Lung (tissue), 17 donors: ENCODE measurements at places on chromosomes 12 and 14.

DNA sequence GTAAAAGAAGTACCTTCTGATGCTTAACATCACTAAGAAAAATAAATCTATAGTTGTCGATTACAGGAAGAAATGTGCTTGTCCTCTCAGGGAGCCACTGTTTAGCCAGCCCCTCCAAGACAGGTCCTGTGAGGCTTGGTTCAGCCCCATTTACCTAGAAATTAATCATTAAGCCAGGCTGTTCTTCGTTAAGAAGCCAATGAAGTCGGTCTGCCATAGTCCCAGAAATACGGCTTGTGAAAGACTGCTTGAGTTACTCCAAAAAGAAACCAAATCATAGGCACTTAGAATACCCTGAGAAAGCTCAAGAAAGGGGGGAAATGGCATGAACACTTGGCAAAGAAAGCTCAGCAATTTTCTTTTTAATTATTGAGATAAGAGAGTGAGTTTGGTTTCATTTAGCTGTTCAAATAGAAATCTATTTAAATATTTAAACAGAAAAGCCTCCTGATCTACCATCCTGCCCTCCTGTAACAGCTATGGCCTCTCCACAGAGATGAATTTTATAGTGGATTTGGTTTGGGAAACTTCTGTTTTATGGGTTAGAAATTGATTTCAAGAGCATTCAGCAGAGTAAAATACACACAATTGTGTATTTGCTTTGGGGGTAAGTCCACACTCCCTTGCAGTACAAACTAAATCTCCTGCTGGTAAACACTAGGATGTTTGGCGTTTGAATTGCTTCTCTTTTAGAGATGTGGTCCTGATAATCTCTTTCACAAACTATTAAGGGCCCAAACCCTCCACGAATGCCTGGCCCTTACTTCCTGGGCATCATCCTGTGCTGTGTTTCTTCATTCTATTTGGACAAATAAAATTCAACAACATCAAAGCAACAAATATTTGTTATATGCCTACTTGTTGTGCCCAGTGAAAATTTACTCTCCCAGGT lies 234.4 kb downstream of the SEC23A start:
- no peak overlapping the region for H3K4me3 ChIP-seq
- no peaks in the 10 kb centered on the region for H3K36me3 ChIP-seq
- H3K4me1 ChIP-seq, result peaks cover 12% of the 10 kb centered on the region

DNA sequence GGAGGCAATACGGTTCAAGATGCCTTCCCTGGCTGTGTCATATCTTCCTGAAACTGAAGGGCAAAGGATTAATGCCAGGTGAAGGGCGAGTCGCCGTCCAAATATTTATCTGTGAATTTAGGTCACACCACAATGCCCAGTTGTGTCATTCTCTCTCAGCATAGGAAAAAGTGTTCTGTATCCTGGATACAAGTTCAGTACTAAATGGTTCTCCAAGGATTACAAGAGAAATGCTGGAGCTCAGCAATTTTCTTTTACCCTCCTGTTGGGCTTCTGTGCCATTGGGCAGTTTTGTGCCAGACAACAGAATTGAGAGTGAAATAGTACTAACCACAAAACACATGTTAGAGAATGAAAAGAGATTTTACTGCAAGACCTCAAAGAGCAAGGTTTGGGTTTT lies 493.9 kb downstream of the EGLN3 start:
- no peak overlapping the region for H3K27ac ChIP-seq
- DNase-seq, result no peak
- no peaks in the 10 kb centered on the region for H3K27me3 ChIP-seq
- no peaks in the 10 kb centered on the region for H3K36me3 ChIP-seq

DNA sequence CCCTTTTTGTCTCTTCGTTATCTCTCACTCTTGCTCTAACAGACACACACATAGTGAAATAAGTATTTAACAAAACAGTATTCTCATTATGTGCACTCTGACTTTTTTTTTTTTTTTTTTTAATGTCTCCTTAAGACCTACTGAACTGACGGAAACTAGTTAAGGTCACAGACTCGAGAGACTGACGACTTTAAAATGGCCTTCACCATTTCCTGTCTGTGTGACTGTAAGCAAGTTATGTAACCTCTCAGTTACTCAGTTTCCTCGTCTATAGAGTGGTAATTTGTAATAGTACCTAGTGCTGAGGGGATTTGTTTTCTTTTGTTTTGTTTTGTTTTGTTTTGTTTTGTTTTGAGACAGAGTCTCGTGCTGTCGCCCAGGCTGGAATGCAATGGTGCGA lies 284.8 kb downstream of the FBXL14 start:
- no peak overlapping the region for H3K4me3 ChIP-seq
- H3K4me1 ChIP-seq, result peaks cover 2% of the 10 kb centered on the region
- H3K27me3 ChIP-seq, result no peaks in the 10 kb centered on the region
- no peak overlapping the region for H3K27ac ChIP-seq
- no peak for DNase-seq

GRCh38 chr12:32181498-32182175 lies 75.0 kb downstream of the BICD1 start:
- H3K4me1 ChIP-seq, result no peaks in the 10 kb centered on the region
- H3K27ac ChIP-seq, result no peak overlapping the region
- H3K27me3 ChIP-seq, result no peaks in the 10 kb centered on the region

- H3K36me3 ChIP-seq, result no peaks in the 10 kb centered on the region
- H3K27me3 ChIP-seq, result no peaks in the 10 kb centered on the region
- H3K27ac ChIP-seq, result no peak overlapping the region
- DNase-seq, result no peak
- no peak overlapping the region for H3K4me3 ChIP-seq
Measured at GRCh38 chr12:78185109-78185508, 354.4 kb downstream of the NAV3 start.

DNA sequence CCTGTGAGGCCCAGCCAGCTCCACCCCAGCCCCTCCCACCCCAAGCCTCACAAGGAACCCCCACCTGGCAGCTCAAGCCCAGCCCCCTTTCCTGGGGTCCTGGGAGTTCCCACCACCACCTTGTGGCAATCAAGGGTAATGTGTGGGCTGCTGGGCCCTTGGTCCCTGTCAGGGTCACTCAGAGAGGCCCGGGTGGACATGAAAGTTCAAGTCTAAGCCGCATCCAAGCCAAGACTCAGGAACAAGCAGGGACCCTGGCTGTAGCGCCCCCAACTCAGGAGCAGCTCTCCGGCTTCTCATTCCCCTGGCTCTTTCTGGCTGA lies 106.4 kb upstream of the C14orf180 start:
- no peaks in the 10 kb centered on the region for H3K27me3 ChIP-seq
- no peak for DNase-seq
- no peak overlapping the region for H3K4me3 ChIP-seq

DNA sequence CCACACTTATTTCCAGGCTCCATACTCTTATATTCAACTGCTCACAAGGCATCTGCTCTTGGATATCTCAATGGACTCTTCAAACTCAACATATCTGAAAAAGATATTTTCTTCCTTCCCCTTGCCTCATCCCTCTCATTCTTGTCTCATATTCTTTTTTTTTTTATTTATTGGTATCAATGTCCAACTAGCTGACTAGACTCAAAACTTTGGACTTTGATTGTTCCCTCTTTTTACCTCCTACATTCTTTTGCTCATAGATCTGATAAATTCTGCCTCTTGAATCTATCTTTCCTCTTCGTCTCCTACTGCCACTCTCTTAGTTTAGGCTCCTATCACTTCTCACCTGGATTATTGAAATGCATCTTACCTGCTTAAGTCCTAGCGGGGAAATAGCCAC lies 25.8 kb downstream of the ARF6 start:
- no peaks in the 10 kb centered on the region for H3K36me3 ChIP-seq
- no peak overlapping the region for H3K4me3 ChIP-seq
- no peaks in the 10 kb centered on the region for H3K27me3 ChIP-seq
- no peaks in the 10 kb centered on the region for H3K4me1 ChIP-seq
- H3K27ac ChIP-seq, result no peak overlapping the region

- peaks cover 2% of the 10 kb centered on the region for H3K4me1 ChIP-seq
- H3K27me3 ChIP-seq, result peaks cover 29% of the 10 kb centered on the region
- H3K36me3 ChIP-seq, result no peaks in the 10 kb centered on the region
- H3K27ac ChIP-seq, result no peak overlapping the region
- no peak overlapping the region for H3K4me3 ChIP-seq
- no peak for DNase-seq
Measured at GRCh38 chr12:56486694-56487093, 1.3 kb downstream of the GLS2 start.

DNA sequence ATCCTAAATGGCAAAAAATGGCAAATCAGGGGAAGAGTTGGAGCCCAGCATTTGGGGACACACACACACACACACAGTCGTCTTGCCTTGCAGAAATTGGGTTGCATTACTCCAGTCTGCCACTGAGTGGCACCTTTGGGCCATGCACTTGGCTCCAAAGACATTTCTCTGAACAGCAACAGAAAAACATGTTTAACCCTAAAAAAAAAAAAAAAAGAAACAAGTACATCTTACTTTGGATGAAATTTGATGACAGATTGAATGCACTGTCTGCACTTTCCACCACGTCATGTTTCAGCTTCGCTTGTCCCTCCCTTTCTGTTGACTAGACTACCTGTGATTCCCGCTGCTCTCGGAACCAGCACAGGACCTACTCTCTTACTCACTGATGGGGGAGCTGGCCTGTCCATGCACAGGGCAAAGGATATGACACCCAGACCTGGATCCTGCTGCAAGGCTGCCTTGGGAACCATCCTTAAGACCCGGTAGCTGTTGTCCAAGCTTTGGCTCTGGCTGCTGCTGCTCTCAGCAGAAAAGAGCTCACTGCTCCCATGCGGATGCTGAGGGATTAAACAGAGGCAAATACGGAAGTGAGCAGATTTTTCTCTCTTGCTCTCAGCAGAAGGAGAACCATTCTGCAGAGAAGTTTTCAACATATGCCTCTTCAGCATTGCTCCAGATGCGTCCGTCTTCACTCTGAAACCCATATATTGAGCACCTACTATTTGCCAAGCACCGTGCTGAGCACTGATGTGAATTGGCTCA lies 376.8 kb downstream of the DPF3 start:
- H3K4me1 ChIP-seq, result no peaks in the 10 kb centered on the region
- DNase-seq, result peak; percentile 87
- no peaks in the 10 kb centered on the region for H3K36me3 ChIP-seq
- H3K27me3 ChIP-seq, result no peaks in the 10 kb centered on the region
- H3K4me3 ChIP-seq, result no peak overlapping the region
- no peak overlapping the region for H3K27ac ChIP-seq

DNA sequence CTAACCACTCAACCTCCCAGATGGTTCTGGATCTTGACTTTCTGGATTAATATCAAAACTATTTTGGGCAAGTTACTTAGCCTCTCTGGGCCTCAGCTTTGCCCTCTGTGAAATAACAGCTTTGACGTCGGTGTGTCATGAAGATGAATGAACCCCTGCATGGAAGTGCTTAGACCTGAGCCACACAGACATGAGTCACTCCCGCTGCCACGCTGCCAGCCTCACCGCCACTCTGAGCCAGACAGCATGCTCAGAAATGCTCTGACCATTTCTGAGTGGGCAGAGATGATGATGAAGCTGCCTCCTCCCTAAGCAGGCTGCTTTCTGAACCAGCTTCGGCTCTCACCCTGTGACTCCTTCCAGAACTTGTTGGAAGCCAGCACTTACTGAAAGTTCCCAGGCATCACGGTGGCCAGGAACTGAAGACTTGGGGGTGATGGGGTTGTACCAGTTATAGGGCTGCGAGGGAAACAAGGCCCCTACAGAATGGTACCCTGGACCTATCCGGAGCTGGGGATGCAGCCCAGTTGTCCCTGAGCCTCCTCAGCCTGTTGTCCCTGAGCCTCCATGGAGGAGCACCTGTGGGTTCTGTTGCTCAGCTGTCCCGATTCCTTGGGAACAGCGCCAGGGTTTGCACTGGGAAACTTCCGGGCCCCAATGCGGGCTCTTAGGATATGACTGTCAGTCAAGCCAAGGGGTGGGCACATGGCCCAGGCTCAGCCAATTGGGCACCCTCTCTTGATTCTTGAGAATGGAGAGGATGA lies 2.0 kb upstream of the CCDC197 start:
- no peak overlapping the region for H3K27ac ChIP-seq
- DNase-seq, result no peak
- no peaks in the 10 kb centered on the region for H3K27me3 ChIP-seq
- no peaks in the 10 kb centered on the region for H3K36me3 ChIP-seq

- H3K4me3 ChIP-seq, result no peak overlapping the region
- no peaks in the 10 kb centered on the region for H3K36me3 ChIP-seq
- peaks cover 3% of the 10 kb centered on the region for H3K27me3 ChIP-seq
- H3K27ac ChIP-seq, result no peak overlapping the region
Measured at GRCh38 chr12:130198026-130198662, 35.9 kb downstream of the FZD10 start.

GRCh38 chr14:34872822-34873588 lies 2.2 kb downstream of the BAZ1A start:
- peak; percentile 79 for DNase-seq
- no peaks in the 10 kb centered on the region for H3K4me1 ChIP-seq
- H3K27ac ChIP-seq, result peak overlapping the region; percentile 96
- H3K4me3 ChIP-seq, result peak overlapping the region; percentile 97
- H3K27me3 ChIP-seq, result no peaks in the 10 kb centered on the region

GRCh38 chr12:99043319-99043914 lies 398.3 kb downstream of the APAF1 start:
- no peaks in the 10 kb centered on the region for H3K36me3 ChIP-seq
- H3K27me3 ChIP-seq, result no peaks in the 10 kb centered on the region
- no peak overlapping the region for H3K27ac ChIP-seq
- H3K4me1 ChIP-seq, result no peaks in the 10 kb centered on the region

- H3K36me3 ChIP-seq, result no peaks in the 10 kb centered on the region
- H3K4me3 ChIP-seq, result peak within 1 kb of the TSS; percentile 76
- H3K27me3 ChIP-seq, result peaks cover 13% of the 10 kb centered on the region
- H3K4me1 ChIP-seq, result peaks cover 2% of the 10 kb centered on the region
- H3K27ac ChIP-seq, result peak within 1 kb of the TSS; percentile 95
Measured at GRCh38 chr12:95943330-95943842, at the start of gene AMDHD1. Gene AMDHD1, plus strand, starts transcription at chr12:95943331. Its CDS starts 68 bp downstream, at chr12:95943399.

DNA sequence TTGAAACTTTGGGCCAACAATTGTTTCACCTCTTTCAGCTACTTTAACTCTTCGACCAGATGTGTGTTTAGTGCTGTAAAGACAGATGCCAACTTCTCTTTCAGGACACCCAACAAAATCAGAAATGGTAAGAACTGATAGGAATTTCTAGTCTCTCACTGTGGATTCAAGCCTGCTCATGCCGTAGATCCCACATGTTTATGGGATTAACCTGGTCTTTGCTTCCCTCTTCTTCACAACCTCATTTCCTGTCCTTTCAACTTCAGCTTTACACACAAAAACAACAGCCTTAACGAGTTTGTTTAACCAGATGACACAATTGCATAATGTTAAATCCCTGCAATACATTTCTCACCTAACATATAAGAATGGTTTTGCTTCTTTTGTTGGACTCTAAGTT lies 1031.9 kb upstream of the LRFN5 start:
- DNase-seq, result no peak
- H3K4me3 ChIP-seq, result no peak overlapping the region
- no peak overlapping the region for H3K27ac ChIP-seq
- no peaks in the 10 kb centered on the region for H3K27me3 ChIP-seq
- H3K4me1 ChIP-seq, result no peaks in the 10 kb centered on the region

- H3K36me3 ChIP-seq, result no peaks in the 10 kb centered on the region
- peaks cover 5% of the 10 kb centered on the region for H3K4me1 ChIP-seq
- no peak overlapping the region for H3K4me3 ChIP-seq
- DNase-seq, result no peak
Measured at GRCh38 chr12:46470036-46470627, 97.6 kb upstream of the SLC38A2 start.

DNA sequence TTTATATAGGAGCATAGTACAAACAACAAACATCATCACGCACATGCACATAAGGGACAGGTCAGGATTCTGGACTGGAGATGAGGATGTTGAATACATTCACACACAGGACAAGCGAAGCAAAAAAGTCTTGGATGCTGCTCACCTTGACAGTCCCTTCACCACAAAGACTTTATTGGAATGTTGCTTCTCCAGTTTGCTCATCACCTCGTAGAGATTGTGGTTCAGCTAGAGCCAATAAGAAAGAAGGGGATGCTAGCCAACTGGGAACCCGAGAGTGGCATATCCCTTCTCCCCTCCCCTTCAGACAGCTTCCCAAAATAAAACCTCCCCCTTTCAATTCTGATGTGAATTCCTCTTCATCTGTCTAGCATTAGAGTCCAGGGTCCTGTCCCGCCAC lies 25.4 kb upstream of the SMAGP start:
- no peaks in the 10 kb centered on the region for H3K27me3 ChIP-seq
- DNase-seq, result no peak
- H3K4me1 ChIP-seq, result no peaks in the 10 kb centered on the region
- H3K4me3 ChIP-seq, result no peak overlapping the region
